ENCODE measurements at places on chromosomes 7 and 10.

- DNase-seq = peak; percentile 85
Measured at GRCh38 chr10:77301305-77301730, 336.3 kb downstream of the KCNMA1 start.

- no peak for DNase-seq
Measured at GRCh38 chr7:132584796-132585494, 8.7 kb upstream of the PLXNA4 start.

GRCh38 chr7:123539871-123540270, 5.5 kb upstream of the IQUB start:
- DNase-seq = no peak

DNA sequence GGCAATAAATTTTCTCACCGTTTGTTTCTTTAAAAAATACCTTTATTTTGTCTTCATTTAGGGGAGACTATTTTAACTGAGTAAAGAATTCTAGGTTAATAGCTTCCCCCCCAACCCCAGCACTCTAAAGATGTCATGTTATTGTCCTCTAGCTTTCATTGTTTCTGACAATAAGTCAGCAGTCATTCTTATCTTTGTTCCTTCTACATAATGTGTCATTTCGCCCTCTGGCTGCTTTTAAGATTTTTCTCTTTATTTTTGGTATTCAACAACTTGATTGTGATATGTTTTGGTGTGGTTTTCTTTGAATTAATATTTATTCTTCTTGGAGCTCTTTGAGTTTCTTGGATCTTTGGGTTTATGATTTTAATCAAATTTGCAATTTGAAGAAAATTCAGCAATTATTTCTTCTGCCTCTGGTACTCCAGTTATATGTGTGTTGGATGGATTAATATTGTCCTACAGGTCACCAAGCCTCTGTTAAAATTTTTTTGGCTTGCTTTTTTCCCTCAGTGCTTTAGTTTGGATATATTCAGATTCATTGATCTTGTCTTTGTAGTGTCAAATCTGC, 64.6 kb upstream of the ELN start:
- no peak for DNase-seq

DNA sequence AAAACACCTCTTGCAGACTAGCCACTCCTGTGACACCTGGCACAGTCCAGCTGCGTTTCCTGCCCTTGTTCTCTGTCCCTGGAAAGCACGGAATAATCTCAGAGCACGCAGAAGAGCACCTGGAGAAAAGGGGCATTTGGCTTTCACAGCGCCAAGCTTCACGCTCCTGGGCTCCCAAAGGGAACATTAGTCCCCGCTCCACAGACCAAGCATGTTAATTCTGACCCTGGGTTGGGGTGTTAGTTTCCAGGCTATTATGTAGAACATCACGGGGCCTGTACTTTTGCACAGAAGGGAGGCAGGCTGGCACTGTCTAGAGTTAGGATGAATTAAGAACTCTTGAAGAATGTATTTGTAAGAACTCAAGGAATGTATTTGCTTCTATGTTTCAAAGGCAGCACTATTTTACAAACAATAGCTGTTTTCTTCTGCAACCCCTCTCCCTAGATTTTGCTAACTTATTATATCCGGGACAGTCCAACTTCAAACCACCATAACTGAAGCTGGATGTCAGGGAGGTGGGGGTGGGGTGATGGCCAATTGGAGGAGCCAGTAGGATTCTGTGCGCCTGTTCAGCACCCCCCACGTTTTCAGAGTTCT, 62.2 kb upstream of the TRIM8 start:
- DNase-seq = no peak
